ENCODE measurements at places on chromosomes 2 and 18.

DNA sequence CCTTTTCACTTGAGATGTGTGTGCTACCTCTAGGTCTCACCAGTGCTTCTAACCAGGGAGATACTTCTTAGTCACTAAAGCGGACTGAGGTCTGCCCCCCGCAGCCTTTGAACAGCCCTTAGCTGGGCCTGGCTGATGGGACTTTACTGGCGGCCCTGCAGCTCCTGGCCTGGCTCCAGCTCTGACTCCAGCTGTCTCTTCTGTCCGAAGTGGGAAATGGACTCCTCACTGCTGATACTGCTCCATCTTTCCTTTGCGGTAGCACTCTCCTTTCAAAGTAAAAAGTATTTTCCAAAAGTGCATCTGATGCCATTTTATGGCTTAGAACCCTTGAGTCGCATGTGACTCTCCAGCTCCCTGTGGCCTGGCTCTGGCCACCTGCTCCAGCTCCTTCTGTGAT lies 64.5 kb downstream of the ATP9B start:
- no peak for DNase-seq

- no peak for DNase-seq
These were observed 2.1 kb upstream of the HAAO start for GRCh38 chr2:42794271-42795046.

DNA sequence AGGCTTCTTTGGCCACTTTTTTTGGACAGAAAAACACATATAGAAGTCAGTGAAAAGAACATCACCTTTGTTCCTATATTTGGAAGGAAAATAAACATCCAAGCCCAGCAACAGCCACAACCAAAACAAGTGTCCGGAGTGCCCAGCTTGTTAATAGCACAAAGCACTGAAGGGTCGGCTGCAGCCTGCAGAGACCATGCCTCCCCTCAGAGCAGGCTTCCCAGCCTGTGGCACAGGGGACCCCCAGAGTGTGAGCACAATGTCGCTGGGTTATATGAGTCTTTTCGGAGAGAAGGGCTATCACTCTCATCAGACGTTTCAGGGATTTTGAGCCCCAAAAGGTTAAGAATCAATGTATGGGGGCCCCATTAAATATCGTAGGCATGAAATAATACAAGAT lies 6.2 kb upstream of the CIDEA start:
- no peak for DNase-seq

GRCh38 chr2:62774555-62775366 lies 69.2 kb downstream of the EHBP1 start:
- no peak for DNase-seq

GRCh38 chr2:6812857-6813530 lies 52.7 kb downstream of the CMPK2 start:
- no peak for DNase-seq

- DNase-seq = no peak
These were observed 30.8 kb upstream of the ACYP2 start for GRCh38 chr2:54084600-54084999.

GRCh38 chr18:48348739-48349138 lies 60.4 kb downstream of the ZBTB7C start:
- DNase-seq = no peak

- DNase-seq = peak; percentile 7
These were observed 26.3 kb downstream of the B4GALT6 start for GRCh38 chr18:31657823-31658669.

DNA sequence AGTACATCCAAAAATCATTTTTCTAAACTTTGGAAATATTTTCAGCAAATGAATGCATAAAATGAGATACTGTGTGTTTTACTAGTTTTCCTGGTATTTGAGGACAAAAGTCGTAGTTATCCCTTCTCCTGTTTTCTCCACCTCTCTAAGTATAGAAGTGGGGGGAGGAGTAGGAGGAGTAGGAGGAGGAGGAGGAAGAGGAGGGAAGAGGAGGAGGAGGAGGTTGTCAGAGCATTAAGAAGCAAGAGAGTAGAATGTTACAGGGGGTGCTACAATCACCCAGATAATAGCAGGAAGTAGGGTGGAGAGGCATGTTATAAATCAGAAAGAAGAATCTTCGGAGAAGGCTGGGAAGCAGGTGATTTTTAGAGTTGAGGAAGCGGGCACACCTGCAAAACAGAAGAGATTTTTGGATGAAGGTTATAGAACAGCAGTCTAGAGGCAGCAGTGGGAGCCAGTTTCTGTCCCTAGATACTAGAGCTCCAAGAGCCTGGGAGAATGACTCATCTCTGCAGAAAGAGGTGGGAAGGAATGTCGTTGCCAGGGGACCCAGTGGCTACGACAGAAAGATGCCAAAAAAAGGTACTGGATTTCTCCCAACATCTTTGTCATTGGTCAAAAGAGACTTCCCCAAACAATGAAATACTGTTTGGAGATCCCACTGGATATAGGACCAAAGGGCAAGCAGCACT lies 44.2 kb upstream of the AQP4 start:
- DNase-seq = no peak

DNA sequence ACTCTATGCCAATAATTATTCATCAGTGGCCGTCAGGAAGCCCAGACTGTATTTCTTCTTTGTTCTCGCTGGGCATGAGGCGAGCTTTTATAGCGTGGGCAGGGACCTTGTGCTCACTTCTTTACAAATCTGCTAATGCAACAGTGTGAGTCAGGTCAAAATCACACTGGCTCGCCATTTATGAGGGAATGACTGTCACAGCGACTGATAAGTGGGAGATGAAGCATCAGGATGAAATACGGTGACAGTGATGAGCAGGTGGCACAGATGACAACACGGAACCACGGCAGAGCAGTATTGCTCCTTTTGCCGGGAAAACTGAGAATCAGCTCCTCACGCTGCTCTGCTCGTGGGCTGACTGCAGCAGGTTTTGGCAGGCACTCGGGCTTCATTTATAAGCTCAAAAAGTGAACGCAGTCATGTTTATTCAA lies 20.5 kb downstream of the TYMS start:
- no peak for DNase-seq

- no peak for DNase-seq
These were observed 152.2 kb downstream of the HNMT start for GRCh38 chr2:138116456-138116855.

DNA sequence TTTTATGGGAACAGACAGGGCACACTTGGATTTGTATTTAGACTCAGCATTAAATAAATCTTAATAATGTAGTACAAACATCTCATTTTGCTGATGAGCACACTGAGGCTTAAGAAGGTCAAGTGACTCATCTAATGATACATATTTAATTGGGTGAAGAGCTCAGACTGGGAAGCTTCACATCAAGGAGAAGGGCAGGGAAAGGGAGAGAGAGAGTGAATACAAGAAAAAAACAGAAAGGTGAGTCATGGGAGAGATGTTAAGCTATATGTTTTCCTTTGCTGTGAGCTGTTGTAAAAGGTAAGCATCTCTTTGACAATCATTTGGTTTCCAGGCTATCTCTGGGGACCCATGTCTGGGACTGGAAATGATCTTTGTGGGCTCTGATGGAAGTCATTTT lies 277.8 kb downstream of the SETBP1 start:
- no peak for DNase-seq

DNA sequence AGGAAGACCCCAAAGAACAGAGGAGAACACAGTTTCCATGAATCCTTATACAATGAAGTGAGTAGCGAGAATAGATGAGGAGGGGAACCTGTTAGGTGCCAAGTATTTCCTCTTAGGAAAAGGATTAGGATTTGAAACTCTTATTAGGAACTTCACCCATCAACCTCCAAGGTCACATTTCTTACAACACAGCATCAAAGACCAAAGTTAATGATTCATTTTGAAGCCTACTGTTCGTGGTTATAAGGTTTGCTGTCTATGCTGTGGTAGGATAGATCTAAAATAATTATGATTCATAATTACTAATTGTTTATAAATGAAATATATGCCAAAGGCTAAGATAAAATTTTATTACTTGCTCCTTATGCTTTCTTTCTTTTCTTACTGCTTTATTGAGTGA lies 6.1 kb downstream of the CFAP221 start:
- DNase-seq = no peak

DNA sequence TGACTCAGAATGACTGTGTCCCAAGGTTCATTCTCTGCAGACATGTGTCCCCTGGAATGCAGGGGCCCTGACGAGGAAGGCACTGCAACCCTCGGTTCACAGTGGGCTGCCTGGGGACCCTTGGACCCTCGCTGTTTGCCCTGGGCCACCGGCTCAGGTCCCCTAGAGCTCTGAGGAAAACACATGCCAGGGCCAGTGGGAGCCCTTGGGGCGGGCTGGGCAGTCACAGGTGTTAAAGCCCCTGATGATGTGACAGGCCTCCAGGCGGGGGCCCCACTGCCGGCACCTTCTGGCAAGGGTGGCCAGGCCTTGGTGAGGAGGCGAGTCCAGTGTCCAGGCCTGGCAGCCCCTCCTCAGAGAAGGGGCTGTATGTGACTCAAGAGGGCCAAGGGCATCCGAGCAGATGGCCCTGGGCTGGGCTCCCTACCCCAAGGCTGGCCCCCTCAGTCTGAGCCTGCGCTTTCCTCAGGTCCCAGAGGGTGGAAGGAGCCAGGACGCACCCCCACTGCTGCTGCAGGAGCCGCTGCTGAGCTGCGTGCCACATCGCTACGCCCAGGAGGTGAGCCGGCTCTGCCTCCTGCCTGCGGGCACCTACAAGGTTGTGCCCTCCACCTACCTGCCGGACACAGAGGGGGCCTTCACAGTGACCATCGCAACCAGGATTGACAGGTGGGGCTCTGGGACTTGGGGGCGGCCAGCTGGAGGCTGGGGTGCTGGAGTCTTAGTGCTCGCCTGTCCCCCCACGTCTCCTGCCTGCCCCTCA lies 11.1 kb downstream of the CAPN10 start:
- DNase-seq = no peak

DNA sequence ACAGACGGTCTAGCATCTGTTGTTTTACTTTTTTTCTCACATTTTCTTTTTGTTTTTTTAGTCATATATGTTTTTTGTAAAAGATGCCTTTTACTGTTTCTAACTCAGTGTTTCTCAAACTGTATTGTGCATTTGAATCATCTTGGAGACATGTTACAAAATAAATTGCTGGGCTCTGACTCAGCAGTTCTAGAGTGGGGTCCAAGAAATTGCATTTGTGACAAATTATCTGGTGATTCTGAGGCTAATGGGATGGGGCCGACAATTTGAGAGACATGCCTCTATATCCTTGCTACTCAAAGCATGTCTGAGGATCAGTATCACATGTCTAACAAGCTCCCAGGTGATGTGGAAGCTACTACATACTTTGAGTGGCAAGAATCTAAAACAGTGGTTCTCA lies 478.8 kb downstream of the PLCL1 start:
- DNase-seq = no peak

- no peak for DNase-seq
These were observed 124.2 kb downstream of the CLIP4 start for GRCh38 chr2:29239209-29239960.

DNA sequence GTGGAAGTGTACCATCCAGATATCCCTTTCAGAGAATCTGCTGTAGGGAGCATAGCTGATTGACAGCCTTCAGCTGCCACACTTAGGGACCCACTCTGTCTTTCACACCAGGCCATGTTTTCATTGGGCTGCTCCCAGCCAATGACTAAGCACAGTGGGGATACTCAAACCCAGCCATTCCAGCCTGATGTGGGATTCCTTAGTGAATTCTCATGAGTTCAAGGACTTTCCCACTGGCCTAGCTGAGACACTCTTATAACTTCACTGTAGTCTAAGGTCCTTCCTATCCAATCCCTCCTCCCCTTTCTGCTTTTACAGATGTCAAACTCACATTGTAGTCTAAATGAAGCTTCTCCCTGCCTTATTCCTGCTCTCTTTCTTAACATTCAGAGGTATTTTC lies 201.2 kb downstream of the PIK3C3 start:
- no peak for DNase-seq

DNA sequence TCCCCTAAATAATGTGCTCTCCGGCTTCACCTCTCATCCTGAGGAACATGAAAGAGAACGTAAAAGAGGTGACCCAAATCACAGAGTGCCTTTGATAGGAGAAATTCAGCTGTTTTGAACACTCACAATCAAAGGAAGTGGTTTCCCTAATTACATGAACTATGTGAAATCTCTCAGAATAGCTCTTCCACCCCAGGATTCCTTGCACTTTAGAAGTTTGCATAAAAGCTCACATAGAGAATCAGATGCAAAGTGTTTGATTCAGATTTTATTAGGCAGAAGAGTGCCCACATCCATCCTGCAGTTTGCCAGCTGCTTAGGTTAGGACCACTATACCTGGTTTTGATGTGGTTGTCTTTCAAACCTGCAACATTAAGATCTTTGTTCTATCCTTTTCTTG lies 61.0 kb downstream of the MAP3K20 start:
- no peak for DNase-seq

DNA sequence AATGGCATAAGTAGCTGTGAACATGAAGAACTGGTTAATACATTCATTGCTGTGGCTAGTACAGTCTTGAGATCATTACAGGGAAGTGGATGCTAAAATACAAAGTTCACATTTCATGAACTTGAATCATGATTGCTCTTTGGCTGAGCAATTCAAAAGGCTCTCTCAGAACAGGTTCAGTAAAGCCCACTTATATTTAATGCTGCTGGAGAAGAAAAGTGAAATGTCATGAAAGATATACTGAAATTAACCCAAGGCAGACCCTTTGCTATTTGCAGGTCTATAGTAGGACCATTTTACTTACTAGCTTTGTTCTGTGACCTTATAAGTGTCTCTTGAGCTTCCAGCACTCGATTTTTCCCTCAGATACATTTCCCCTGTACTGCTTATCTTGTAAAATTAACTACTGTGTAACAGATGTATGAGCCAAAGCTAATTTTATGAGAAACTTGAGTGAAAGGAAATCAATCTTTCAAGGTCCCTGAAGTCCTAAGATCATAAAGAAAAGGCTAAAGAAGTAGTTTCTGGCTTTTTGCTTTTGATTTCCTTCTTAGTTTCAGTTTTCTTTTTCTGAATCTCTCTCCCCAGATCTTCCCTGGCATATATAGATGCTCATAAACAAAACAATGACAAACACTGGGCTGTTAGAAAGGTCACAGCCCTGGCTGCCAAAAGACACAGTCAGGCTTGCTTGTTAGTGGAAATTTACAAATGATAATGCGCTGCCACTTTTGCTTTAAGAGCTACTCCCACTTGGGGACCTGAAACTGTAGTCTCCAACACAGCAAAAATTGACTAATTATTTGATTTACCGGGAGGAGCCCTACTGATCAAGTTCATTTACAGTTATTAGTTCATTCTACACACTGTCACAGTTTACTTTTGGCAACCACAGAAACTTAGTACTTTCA lies 132.7 kb upstream of the XPO1 start:
- no peak for DNase-seq

- no peak for DNase-seq
These were observed 91.8 kb upstream of the KLF7 start for GRCh38 chr2:207257251-207258250.

GRCh38 chr18:79466591-79466990 lies 70.9 kb downstream of the NFATC1 start:
- no peak for DNase-seq

DNA sequence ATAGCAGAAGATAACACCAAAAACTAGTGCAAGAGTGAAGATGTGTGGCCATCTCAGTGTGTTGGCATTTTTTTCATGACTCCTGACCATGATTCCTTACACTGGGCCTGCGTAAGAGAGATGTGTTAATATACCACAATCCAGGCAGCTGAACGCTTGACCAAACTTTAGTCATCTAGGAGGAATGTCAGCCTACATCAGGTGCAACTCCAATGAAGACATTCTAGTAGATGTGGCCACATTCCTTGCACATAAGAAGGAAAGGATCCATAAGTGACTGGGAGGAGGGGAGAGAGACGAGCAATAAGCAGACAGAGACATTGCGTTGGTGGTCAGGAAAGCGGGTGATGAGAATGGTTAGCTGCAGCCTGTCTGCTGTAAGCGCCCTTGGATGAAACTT lies 42.6 kb downstream of the CYRIA start:
- DNase-seq = no peak

All from stimulated activated CD8-positive, alpha-beta memory T cell treated with anti-CD3 and anti-CD28 coated beads, Interleukin-7, amount 100 ng/mL, for 48 hours (primary cell).